ENCODE measurements at places on chromosomes 16 and 17.

DNA sequence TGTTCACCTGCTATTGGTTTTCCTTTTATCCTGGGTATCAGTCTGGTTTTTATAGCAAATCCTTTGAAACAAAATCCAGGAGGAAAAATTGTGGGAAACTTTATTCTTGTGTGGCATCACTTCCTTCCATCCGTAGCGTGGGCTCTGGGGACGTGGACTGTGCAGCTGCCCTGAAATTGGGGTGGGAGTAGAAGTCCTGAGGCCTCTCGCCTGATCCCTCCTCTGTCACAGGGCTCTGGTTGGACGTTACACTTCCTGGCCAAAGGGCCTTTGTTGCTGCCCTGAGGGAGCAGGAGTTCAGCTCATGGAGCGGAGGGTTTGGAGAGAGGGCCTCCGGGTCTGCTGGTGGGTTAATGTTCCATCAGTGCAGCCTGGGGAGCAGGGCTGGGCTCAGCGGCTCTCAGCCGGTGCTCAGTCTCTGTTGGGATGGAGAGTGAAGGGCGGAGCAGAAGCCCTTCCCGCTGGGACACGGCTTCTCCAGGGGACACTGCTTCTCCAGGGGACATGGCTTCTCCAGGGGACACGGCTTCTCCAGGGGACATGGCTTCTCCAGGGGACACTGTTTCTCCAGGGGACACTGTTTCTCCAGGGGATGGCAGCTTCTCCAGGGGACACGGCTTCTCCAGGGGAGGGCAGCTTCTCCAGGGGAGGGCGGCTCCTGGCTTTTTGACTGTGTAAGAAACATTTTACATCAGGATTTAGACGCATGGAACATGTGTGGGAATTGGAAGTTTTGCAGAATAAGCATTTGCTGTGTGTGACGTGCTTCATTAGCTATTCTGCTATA, 15.2 kb upstream of the RPL13 start:
- no peak for DNase-seq

GRCh38 chr17:72448019-72448418, 327.2 kb downstream of the SOX9 start:
- DNase-seq, result no peak

DNA sequence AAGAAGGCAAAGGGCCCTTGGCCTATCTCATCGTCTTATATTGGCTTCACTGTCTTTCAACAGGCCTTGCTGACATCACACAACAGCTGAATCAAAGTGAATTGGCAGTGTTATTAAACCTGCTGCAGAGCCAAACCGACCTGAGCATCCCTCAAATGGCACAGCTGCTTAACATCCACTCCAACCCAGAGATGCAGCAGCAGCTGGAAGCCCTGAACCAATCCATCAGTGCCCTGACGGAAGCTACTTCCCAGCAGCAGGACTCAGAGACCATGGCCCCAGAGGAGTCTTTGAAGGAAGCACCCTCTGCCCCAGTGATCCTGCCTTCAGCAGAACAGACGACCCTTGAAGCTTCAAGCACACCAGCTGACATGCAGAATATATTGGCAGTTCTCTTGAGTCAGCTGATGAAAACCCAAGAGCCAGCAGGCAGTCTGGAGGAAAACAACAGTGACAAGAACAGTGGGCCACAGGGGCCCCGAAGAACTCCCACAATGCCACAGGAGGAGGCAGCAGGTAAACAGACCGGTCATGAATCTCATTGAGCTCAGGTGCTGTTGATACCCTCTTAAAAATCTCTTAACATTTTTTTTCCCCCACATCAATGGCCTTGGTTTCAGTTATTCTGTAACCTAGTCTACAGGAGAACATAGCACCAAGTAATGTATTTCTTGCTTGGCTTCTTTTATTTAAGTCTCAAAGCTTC, 64.7 kb downstream of the CDK12 start:
- no peak for DNase-seq

DNA sequence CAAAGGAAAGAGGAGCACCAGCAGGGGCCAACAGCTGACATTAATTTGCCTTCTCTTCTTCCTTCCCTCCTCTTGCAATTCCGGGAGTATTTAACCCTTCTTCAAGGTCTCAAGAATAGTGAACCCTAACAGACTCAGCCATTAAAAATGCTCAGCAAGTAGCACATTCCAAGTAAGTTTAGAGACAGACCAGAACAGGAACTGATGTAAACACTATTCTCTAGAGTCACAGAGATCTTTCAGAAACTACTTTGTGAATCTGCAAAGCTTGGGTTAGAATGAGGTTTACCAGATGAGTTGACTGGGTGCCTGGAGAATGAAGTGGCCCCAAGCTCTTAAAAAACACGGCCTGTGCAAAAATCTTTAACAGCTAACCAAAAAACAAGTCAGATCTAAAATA, 50.9 kb downstream of the TEX2 start:
- no peak for DNase-seq

GRCh38 chr17:28271431-28271830, 47.6 kb upstream of the TMEM97 start:
- DNase-seq, result no peak

DNA sequence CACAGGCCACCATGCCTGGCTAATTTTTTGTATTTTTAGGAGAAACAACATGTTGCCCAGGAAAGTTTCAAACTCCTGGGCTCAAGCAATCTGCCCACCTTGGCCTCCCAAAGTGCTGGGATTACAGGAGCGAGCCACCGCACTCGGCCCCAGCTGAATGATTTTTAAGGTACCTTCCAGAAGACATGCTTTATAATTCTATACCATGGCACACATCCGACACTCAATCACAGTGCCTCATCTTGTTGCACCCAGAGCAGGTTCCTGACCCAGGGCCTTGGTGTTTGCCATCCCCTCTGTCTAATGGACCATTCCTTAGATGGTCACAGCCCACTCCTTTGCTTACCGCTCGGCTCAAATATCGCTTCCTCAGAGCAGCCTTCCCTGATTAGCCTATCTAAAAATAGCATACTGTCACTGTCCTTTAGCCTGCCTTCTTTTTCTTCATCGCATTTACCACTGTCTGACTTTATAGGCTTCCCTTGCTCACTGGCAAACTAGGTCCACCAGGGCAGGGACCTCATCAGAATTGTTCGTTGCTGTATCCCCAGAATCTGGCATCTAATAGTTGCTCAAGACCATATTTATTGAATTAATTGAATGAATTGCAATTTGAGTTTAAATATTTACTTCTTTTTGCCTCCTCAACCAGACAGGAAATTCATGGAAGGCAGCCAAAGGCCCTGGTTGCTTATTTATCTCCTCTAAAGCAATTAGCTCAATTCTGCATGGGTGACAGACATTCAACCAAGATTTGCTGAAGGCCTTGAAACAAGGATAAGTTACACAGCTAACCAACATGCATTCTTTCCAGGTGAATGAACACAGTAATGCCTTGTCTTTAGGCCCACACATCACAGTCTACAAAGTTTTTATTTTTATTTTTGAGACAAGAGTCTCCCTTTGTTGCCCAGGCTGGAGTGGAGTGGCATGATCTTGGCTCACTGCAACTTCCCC, 6.3 kb upstream of the TENT4B start:
- peak; percentile 88 for DNase-seq

DNA sequence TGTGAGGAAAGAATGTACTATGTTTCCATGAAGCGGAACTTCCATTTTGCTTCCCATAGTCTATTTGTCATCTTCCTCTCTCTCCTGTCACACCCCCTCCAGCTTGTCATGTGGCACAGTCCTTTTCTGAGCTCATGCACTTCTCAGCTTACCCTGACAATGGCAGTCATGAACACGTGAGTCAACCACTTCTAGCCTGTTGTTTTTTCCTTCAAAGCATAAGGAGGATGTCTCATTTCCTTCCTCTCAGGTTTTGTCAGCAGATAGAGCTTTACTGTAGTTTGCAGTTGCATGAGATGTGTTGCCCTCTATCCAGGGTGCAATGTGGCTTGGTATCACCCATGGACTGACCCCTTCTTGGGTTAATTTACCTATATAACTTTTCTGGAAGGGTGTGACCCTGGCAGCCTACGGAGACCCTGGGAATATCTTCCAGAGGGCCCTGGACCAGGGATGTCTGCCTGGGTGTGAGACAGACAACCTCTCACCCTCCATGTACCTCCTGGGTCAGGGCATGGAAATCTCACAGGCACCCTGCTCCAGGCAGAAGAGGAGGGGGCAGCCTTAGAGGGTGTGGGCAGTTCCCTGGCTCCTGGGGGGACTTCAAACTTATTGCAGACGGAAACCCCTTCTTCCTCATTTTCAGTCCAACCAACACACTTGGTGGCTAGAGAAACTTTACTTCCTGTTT, 4.0 kb upstream of the ZNF267 start:
- peak; percentile 95 for DNase-seq

DNA sequence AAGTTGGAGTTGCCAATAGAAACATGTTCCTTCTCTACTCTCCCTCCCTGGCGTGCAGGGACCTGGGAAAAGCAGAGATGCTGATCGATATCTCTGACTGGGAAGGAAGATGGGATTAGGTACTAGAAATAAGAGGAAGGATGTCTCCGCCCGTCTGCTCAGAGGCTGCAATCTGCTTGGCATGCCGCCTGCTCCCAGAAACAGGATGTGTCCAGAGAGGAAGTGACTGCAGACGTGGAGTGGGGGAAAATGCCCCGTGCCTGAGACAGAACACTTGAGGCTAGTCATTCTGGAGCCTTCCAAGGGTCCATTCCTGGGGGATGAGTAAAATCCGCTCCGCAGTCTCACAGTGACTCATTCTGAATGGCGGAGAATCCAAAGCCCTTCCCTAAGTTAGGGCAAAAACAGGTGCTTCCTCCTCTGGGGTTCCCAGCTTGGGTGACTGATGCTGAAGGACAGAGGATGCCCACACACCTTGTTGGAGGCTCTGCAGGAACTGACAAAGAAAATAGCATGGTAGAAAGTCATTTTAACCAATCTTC, 45.0 kb upstream of the SMURF2 start:
- DNase-seq, result peak; percentile 100

GRCh38 chr16:55370762-55371482, 46.9 kb downstream of the IRX6 start:
- peak; percentile 60 for DNase-seq

- DNase-seq, result no peak
Measured at GRCh38 chr17:40329839-40330794, 21.1 kb downstream of the RARA start.

DNA sequence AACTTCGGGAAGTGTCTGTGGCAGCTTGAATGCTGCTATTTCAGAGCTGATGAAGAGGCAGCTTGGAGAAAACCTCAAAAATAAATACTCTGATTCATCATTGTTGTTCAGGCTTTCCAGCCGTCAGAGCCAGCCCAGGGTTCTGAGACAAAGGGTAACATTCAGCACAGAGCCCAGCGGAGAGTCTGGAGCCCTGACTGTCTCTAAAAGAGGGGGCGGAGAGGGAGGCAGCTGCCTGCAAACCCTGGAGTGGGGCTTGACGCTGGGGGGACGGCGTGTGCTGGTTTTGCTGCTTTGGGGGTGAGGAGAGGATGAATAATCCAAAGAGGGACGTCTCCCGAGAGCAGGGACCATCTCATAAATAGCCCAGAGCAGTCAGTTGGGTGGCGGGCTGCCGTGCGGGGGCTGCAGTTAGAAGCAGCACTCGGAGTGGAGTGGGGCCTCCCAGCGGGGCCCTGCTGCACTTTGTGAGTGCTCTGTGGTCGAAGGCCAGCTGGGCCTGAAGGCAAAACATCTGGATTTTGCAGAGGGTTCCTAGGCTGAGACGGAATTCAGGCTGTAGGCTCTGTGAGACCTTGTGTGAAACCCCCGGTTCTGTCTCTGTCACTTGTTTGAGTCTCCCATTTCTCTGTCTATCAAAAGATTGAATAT, 237.8 kb downstream of the PRKCA start:
- peak; percentile 29 for DNase-seq

DNA sequence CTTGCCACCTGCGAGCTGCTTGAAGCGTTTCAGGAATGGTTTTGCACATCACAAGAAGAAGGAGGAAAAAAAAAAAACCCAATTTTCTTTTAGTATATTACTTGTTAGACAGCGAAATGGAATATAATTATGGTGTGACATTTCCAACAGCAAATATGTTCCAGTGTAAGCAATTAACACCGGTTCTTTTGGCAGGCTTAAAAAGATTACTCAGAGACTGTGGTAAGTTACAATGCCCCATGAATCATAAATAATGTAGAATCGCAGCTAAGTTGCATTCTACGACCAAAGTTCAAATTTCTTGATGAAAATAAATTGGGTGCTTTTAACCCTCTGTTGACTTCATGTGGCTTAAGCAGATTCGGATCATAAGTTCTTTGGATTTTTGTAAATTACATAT, 245.2 kb downstream of the XYLT1 start:
- no peak for DNase-seq

DNA sequence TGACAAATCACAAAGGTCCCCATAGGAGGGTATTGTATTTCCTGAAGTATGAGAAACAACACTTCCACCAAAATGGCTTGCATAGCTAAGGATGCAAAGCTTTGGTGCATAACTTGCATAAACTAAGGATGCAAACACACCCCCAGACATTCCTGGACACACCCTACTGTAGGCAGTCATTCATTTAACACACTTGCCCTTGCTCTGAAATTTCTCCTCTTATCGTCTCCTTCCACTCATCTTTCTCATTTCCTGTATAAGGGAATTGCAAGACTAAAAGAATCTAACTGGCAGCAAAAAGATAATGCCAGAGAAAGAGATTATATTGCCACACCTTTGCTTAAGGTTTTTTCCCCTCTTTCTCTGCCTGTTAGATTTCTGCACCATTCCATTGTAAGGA, 28.3 kb downstream of the CHD9 start:
- DNase-seq, result no peak

GRCh38 chr17:17971431-17972125, 622 bp downstream of the TOM1L2 start:
- no peak for DNase-seq

DNA sequence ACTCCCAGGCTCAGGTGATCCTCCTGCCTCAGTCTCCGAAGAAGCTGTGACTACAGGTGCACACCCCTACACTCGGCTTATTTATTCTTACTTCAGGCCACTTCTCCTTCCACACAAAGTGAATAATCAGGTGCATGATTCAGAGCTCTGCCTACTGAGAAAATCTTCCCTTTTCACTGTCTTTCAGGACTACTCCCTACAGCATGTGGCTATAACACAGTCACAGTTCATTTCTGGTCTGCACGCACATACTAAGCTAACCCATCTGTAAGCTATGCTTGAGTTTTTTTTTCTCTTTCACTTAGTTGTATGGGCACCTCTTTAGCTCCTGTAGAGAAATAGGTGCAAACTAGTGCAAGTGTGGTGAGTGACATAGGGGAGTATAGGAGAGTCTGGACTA, 7.6 kb upstream of the SLFN5 start:
- DNase-seq, result no peak

DNA sequence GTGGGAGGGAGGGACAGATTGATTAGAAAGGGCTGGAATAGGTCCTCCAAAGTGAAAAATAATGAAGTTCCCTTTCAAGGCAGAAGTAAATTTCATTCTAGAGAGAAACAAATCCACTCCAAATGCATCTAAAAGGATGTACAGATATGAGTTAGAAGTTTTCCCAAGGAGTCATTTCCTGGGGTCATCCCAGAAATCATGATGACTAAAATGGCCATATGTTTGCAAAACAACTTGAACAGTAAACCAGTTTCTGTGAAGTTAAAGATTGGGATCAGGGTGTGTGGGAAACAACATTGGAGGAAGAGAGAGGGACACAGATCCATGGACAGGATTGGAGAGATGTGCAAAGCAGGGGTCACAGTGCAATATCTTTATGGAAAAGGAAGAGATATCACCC, 32.5 kb upstream of the ARHGAP44 start:
- DNase-seq, result no peak

Data from kidney tubule cell (primary cell).